ENCODE measurements at places on chromosomes 6 and 20.
A peak's percentile ranks its signal among the peaks of the same experiment; 100 is the strongest.

DNA sequence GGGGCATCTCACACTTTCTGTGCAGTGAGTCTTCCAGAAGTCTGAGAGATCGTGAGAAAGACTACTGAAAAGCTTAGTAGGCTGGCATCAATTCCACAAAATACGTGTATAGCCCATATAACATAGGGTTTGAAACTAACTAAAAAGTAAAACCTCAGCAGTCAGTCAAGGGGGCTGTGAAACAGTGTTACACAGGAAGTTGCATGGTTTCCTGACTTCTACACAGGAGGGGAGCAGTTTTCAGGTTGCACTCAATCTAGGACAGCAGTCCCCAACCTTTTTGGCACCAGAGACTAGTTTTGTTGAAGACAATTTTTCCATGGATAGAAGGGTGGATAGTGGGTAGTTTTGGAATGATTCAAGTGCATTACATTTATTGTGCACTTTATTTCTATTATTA lies 4.7 kb upstream of the LY86 start:
- no peak for DNase-seq

GRCh38 chr6:98024359-98024758 lies 741.3 kb upstream of the MMS22L start:
- no peak for DNase-seq

- no peak for DNase-seq
These were observed 154.5 kb downstream of the CFAP61 start for GRCh38 chr20:20206788-20207187.

DNA sequence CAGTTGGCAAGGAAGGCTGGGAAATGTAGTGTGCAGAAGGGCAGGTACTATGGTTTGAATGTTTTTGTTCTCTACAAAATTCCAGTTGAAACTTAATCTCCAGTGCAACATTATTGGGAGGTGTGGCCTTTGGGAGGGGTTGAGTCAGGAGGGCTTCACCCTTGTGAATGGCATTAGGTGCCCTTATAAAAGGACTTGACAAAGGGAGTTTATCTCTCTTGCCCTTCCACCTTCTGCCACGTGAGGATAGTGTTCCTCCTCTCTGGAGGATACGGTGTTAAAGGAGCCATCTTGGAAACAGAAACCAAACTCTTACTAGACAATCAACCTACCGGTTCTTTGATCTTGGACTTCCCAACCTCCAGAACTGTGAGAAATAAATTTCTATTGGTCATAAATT lies 82.2 kb upstream of the LRFN2 start:
- no peak for DNase-seq

DNA sequence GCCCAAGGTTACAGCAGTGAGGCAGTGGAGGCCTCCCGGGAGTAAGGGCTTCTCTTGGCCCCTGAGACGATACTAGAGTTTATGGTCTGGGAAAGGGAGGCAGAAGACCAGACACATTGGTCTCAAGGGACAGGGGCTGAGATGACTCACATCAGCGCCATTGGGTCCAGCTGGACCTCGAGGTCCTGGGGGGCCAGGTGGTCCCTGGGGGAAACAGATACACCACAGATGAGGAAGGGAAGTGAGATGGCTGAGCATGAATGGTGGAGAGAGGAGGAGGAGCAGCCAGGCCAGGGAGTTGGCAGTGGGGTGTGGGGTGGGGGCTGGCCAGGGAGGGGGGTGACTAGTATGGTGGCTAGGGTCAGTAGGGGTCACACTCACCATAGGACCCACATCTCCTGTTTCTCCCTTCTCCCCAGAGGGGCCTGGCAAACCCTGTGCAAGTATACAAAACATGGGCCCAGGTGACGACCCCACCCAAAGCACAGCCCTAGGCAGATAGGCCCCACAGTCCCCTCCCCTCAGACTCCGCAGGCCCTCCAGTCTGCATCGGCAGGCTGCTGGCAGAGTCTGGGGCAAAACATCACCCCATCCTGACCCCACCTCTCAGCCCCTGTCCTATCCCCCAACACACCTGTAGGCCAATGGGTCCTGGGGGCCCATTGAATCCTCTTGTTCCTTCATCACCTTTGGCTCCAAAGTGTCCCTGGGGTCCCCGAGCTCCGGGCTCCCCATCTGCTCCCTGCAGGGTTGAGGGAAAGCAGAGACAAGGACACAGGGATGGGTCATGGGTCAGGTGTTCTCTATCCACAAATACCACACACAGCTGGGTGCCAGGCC lies 21.9 kb downstream of the COL11A2 start:
- DNase-seq: no peak

GRCh38 chr6:148616841-148617240 lies 130.0 kb upstream of the UST start:
- no peak for DNase-seq

DNA sequence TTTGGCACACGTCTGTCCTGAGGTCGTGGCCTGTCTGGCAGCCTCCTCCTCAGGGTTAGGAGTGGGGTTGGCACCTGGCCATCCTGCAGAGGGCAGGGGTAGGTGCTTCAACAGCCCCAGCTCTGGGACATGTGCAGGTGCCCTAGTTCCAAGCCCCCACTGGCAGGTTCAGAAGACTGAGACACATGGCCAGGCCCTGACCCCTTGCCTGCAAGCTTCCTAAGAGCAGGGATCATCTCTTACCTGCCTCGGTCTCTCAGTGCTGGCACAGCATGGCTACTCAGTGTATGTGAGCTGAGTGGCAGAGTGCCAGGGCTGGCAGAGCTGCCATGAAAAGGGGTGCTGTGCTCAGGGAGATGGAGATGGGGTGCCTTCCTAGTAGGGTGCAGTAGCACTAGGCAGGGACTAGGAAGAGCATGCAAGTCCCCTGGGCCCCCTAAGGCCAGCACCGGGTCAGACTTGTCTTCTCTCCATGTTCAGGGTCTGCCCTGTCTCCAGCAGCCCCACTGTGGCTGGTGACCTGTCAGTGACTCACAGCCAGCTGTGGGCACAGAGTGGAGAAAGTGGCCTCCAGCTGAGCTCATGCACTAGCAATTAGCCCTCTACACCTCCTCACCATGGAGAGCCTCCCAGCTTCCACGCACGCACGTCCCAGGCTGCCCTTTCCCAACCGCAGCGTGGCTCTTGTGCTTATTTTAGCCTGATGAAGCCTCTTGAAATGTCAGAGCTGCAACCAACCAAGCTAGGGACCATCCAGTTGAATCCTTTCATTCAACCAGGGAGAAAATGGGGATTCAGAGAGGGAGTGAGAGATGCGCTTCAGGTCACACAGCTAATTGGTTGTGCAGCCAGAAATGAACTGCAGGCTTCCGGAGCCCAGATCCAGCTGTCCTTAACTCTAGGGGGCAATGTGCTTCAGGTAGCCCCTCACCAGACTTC lies 116.6 kb downstream of the MRPL14 start:
- peak; percentile 96 for DNase-seq

DNA sequence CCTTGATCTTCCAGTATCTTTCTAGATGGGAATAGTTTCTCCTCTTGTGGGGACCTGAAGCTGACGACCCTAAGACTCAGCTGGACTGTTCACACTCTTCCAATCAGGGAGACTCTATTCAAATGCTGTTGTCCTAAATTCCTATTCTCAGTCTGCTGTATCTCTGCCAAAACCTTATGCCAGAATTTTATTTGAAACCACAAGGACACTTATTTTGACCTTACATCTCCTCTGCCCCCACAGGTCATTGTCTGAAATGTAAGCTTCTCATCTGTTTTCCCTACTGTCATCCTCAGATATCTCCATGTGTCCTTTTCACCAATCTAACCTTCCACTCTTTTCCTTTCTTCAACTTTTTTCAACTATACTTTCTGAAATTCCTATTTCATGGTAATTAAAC lies 289.5 kb upstream of the SGK1 start:
- DNase-seq: no peak

- DNase-seq: peak; percentile 79
These were observed 126.6 kb upstream of the NAA20 start for GRCh38 chr20:19890445-19891051.

DNA sequence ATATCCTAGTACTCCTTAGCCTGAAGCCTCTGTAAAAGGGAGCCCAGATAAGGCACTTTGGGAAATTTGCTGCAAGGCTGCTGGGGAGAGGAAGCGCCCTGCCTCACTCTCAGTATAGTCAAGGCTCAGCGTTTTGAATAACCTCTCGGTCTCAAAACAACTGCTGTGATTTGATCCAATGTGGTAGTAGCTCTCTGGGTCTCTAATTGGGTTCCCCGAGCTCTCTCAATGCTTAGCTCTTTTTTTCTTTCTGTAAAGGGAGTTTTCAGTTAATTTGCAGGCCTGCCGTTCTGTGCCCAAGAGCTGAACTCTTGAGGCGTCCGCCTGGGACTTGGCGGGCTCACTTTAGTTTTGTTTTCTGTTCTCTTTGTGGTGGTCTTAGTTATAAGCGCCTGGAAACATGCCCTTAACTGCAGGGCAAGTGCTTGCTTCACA lies 41.2 kb downstream of the ZHX3 start:
- DNase-seq: no peak

DNA sequence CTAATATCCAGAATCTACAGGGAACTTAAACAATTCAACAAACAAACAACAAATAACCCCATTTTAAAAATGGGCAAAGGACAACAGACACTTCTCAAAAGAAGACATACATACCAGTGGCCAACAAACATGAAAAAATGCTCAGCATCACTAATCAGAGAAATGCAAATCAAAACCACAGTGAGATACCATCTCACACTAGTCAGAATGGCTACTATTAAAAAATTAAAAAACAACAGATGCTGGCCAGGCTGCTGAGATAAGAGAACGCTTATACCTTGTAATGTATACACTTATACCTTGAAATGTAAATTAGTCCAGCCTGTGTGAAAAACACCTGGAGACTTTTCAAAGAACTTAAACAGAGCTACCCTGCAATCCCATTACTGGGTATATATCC lies 166.8 kb downstream of the IBTK start:
- DNase-seq: no peak

- peak; percentile 12 for DNase-seq
These were observed 999 bp downstream of the THBS2 start for GRCh38 chr6:169252505-169253189.

- no peak for DNase-seq
These were observed 5.4 kb downstream of the TGM3 start for GRCh38 chr20:2301164-2301622.

DNA sequence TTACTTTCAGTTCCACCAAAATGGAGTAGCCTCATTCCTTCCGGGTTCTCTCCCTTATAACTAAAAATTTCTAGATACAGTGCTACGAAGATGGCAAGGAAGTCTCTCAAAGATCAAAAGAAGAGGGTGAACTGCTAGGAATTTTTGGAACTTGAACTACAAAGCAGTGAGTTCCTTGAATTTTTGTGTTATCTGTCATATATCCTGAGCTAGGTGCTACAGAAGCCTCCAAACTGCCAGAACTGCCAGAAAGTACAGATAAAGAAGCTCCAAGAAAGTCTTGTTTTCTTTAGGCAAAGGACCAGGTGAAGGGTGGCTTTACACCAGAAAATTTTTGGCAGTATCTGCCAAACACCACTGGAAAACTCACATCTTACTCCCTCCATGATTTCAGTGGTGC lies 218.8 kb upstream of the FLRT3 start:
- DNase-seq: no peak

GRCh38 chr6:3654898-3655297 lies 96.6 kb downstream of the PXDC1 start:
- DNase-seq: no peak

DNA sequence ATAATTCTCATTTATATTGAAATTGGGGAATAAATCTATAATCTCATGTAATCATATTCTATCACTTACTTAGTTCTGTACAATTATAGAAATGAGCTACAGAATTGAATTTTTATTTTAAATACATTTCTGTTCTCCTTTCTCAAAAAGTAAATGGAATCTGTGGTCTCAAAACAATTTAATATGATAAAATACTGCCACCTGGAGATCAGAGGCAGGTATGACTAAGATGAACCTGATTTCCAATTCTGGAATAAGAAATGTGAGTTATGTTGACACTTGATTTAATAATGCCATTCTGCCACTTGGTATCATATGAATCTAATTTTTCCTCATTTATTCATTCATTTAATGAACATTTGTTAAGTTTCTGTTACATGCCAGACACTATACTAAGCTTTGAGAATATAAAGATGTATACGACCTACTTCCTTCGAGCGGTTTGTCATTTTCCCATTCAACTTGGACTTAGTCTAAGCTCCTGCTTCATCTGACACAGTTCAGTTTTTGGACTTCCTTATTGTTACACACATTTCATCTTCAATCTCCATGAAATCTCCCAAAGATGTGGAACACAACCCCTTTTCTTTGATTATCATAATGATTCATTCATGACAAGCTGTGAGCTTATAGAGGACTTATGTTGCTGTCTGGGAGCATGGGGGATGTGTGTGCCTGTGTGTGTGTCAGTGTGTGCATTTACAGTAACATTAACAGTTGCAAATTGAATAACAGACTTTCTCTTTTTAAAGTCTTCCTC lies 7.5 kb upstream of the CCDC28A start:
- peak; percentile 21 for DNase-seq

DNA sequence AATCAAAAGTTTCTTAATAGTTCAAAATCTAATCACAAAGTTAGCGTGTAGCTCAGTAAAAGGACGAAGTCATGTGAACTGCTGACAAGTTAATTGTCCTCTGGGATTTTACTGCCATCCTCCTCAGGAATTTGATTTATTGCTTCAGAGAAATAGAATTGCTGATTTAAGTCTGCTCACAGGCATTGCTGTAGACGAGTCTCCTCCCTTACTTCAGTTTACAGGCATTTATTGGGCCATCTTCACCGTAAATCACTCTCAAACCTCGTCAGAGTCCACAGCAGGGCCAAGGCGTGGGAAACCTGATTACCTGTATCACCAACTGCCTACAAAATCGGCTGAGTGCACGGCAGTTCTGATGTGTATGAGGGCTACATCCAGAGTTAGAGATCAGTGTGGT lies 119.1 kb upstream of the PDE10A start:
- no peak for DNase-seq

GRCh38 chr6:46310196-46310595 lies 139.4 kb upstream of the ENPP5 start:
- DNase-seq: no peak

DNA sequence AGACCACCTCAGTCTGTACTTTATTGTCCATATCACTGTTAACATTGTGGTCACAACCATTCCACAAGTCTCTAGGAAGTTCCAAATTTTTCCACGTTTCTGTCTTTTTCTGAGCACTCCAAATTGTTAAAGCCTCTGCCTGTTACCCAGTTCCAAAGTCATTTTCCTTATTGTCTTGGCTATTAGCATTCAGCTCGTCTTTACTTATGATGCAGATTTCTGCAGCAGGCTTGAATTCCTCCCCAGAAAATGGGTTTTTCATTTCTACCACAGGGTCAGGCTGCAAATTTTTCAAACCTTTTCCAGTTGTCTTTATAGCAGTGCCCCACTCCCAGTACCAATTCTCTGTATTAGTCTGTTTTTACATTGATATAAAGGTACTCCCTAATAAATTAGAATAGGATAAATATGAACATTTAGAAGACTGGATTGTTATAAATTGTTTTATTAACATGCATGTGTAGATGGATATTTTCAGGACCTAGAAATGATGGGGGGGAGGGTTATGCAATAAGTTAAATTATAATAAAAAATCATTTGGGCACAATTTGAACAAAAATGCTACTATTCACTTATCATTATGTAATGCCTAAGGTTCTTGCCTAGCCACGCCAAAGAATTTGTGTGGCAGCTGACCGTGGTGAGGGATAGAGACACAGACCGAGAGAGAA lies 595.3 kb upstream of the ADGRB3 start:
- DNase-seq: no peak
